Caudate nucleus (tissue), 63 donors: ENCODE measurements at places on chromosomes 6 and 20.

DNA sequence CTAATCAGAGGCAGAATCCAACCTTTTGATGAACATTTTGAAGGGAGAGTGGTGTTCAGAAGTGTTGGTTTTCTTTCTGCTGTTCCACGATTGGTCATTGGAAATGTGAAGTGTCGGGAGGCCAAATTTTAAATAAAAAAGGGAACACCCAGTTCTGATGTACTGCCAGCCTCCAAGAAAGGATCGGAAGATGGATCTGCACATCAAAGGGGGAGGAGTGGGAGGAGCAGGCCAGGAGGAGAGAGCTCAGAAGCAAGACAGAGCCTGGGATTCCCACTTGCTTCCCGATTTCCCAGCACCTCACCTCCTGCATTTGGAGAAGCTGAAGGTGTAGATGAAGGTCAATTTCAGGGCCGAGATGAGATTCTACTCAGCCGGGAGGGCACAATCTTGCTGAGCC lies 55.9 kb upstream of the NAA20 start:
- DNase-seq = no peak

DNA sequence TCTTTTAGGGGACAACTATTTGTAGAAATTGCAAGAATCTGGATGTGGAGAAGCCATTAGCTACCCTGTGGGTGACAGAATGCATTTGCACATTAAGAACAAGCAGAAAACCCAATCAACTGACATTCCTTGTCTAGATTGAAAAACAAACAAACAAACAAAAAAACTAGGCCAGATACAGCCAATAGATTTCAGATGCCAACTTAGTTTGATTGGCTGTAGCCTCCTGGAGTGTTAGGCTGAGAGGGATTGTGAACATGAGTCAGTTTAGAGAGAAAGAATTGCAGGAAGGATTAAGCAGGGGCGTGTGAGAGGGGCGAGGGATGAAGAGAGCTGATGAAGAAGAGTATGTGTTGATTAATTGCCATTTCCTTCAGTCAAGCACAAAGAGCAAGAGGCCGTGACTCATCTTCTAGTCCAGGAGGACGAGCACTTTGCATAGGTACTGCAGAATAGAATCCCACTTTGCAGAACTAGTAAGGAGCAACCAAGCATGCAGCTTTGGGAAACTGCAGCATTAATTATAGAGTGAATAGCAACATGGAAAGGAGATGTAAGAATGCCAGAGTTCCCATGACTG lies 188.0 kb upstream of the RAB32 start:
- DNase-seq = no peak

DNA sequence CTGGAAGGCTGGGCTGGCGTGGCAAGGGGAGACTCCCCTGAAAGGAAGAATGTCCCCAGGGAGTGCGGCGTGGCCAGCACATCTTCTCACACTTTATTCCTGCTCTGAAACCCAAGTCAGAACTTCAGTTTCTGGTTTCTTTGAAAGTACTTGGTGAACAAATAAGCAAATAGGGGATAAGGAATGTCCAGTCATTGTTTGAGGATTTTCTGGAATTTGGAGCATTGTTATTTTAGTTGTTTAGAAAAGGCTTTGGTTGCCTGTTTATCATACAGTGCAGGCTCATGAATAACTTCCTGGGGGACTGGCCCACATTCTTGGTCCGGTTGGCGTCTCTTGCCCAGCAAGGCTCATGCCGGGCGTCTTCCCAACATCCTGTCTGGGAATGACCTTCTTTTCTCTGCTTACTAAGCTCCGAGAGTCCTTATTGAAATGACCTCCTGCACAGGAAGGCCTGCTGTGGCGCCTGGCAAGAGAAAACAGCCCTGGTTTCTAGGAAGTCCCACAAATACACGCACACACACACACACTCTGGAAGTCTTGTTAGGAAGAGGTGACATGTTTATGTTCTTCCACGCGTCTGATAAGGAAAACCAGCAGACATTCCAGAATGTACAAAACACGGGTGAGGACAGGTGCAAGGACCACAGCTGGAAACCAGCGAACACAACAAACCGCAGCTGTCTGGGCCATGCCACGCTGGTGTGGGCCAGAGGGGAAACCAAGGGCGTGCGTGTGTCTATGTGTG lies 71.9 kb downstream of the TMEM170B start:
- no peak for DNase-seq

- no peak for DNase-seq
Measured at GRCh38 chr6:49849213-49849907, 17.0 kb downstream of the CRISP1 start.

- DNase-seq = no peak
Measured at GRCh38 chr6:82603871-82604270, 240.3 kb downstream of the TPBG start.

DNA sequence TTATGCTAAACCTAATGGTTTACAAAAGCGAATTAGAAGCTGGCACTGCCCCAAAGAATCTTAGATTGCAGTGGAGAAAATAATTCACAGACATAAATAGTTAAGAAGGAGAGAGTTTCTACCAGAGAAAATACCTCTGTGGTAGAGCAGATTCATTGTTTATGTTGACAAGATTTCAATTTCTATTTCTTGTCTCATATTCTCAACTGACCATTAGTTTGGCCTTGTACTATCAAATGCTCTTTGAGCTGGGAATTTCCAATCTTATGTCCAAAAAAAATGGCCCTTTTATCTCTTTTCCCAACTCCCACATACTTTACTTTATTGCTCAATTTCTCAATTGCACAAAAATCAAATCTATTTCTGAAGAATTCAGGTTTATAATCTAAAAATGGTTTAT lies 804.1 kb upstream of the CITED2 start:
- no peak for DNase-seq

GRCh38 chr6:140779341-140779740 lies 1353.4 kb upstream of the GJE1 start:
- DNase-seq = no peak

GRCh38 chr6:157046776-157047175 lies 269.6 kb downstream of the ARID1B start:
- DNase-seq = no peak

- DNase-seq = no peak
Measured at GRCh38 chr20:33076662-33077372, 2.6 kb upstream of the BPIFB4 start.

GRCh38 chr6:53446151-53446550 lies 97.4 kb upstream of the ELOVL5 start:
- no peak for DNase-seq

DNA sequence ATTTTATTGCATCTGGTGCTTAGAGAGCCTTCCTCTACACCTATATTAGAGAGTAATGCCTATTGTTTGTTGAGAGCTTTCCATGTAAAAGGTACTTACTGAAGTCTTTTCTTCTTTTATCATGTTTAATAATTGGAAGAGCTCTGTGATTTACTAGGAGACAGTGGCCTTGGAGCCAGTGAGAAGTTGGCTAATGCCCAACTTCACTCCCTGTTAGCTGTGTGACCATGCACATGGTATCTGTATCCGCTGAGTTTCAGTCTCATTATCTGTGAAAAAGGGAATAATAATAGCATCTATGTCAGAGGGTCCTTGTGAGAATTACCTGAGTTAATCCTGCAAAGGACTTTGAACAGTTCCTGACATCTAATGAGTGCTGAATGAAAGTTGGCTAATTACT lies 105.0 kb downstream of the CD109 start:
- no peak for DNase-seq

- DNase-seq = no peak
Measured at GRCh38 chr6:90086517-90086916, 192.2 kb downstream of the GJA10 start.

DNA sequence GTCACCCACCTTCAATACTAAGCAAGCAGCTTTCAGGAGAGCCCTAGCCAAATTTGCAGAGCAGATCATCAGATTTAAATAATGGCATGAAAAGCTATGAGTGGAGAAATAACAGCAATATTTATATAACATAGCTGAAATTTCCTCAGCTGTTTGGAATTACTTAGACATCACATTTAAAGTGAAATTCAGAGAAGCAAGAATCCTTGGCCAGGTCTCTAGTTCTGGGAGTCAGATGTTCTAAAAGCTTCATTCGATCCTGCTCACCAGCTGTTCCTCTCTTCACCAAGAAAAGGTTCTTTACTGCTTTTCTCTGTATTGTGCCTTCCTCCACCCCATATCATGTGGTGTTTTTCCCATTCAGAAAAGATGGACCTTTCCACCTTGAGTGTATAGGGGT lies 152.3 kb upstream of the JAG1 start:
- DNase-seq = no peak

GRCh38 chr20:32112841-32113240 lies 3.3 kb downstream of the TM9SF4 start:
- no peak for DNase-seq

- DNase-seq = no peak
Measured at GRCh38 chr20:57088436-57088835, 178.0 kb downstream of the BMP7 start.

- DNase-seq = no peak
Measured at GRCh38 chr6:101883505-101883904, 490.0 kb downstream of the GRIK2 start.

DNA sequence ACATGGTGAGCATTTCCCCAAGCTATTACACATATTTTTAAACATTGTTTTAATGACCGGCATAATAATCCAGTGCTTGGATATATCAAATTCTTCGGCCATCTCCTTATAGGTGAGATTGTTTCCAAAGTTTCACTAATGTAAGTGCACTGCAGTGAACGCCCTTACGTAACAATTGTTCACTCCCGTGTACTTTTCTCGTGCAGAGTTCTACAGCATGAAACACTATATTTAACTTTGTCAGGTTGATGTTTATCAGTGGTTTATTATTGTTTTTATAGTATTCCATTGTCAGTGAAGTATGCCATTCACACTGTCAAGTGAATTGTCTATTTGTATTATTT lies 3.4 kb upstream of the GZF1 start:
- DNase-seq = no peak

GRCh38 chr20:4017051-4017712 lies 1.8 kb upstream of the RNF24 start:
- no peak for DNase-seq

GRCh38 chr6:168196385-168196860 lies 117.4 kb upstream of the FRMD1 start:
- no peak for DNase-seq

DNA sequence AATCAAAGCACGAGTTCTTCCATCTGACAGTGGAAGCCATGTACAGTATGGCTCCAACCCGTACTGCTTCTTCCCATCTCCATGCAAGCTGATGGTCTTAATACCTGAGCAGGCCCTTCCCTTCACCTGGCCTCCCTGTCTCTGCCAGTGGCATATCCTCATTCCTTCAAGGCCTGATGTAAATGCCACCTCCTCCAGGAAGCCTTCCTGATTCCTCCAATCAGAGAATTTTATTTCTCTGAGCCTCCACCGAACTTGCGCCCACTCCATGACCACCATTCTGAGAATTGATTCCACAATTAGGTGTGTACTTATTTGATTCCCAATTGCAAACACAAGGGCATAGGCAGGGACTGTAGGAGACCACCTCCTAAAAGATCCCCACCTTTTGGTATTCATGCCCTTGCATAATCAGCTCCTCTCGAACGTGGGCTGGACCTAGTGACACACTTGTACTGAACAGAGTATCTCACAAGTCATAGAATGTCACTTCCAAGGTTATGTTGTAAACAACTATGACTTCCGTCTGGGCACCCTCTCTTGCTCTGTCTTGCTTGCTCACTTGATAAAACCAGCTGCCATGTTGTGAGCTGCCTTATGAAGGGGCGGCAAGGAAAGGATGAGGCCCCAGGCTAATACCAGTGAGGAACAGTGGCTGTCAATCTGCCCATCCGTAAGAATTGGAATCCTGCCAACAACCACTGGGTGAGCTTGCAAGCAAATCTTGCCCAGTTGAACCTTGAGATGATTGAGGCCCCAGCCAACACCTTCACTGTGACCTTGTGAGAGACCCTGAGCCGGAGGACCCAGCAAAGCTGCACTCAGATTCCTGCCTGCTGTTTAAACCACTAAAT lies 38.8 kb downstream of the CPNE5 start:
- DNase-seq = no peak

GRCh38 chr6:45650524-45651135 lies 272.9 kb upstream of the SUPT3H start:
- no peak for DNase-seq

GRCh38 chr20:58636983-58637421 lies 14.1 kb upstream of the STX16 start:
- DNase-seq = no peak

GRCh38 chr20:2815242-2815900 lies 584 bp downstream of the C20orf141 start:
- no peak for DNase-seq

- DNase-seq = no peak
Measured at GRCh38 chr6:33692078-33692759, 19.3 kb downstream of the UQCC2 start.

- DNase-seq = no peak
Measured at GRCh38 chr6:11317885-11318771, 85.7 kb upstream of the NEDD9 start.

- DNase-seq = no peak
Measured at GRCh38 chr6:83132121-83132520, 60.9 kb downstream of the PGM3 start.

GRCh38 chr6:24757611-24758010 lies 17.1 kb upstream of the GMNN start:
- no peak for DNase-seq

- DNase-seq = no peak
Measured at GRCh38 chr6:70663881-70664466, 3.7 kb upstream of the SMAP1 start.

GRCh38 chr6:12957321-12958051 lies 240.9 kb downstream of the PHACTR1 start:
- DNase-seq = peak; percentile 34

DNA sequence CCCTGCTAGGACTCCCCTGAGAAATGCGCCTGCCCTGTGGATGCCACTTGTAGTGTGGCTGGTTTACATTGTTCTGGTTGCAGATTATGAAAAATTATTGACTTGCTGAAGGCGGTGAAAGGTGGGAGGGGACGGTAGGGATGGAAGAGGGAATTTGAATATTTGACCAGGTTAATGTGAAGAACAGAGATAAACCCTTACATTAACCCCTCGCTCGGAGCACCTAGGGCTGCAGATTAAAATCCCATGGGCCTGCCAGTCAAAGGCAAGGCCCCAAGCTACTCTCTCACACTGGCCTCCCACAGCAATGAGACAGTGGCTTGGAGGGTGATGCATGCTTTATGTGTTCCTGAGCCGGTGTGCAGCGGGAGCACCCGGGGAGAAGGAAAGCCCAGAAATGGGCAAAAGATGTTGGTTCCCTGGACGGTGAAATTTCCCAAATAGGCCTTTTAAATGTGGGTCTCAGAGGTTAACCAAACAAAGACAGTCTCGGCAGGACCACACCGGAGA lies 2.5 kb downstream of the FOXF2 start:
- no peak for DNase-seq

GRCh38 chr6:19934996-19935591 lies 97.9 kb downstream of the ID4 start:
- DNase-seq = no peak

- no peak for DNase-seq
Measured at GRCh38 chr6:16739329-16739801, 21.9 kb downstream of the ATXN1 start.

DNA sequence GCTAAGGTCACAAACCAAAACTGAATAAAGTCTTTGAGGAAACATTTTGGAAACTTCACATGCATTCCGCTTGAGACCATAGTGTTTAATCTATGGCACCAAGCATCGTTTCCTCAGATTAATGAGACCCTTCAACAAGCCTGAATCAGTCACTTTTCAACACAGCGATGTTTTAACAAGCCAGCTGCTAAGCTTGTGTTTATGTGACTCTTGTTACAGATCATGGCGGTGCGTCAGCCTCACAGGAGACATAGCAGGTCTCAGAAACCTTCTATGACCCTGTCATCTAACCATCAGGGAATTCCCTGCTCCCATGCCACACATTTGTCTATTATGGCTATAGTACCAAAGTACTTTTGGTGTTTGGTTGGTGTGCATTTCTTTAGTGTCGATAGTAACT lies 57.2 kb downstream of the MTFR2 start:
- no peak for DNase-seq

GRCh38 chr6:156994215-156995076 lies 217.3 kb downstream of the ARID1B start:
- DNase-seq = no peak
